ENCODE measurements at places on chromosomes 12 and 14.

GRCh38 chr12:23493672-23494071, 455.8 kb downstream of the SOX5 start:
- no peak for DNase-seq

- DNase-seq: no peak
Measured at GRCh38 chr12:25558586-25558985, 5.5 kb upstream of the LMNTD1 start.

DNA sequence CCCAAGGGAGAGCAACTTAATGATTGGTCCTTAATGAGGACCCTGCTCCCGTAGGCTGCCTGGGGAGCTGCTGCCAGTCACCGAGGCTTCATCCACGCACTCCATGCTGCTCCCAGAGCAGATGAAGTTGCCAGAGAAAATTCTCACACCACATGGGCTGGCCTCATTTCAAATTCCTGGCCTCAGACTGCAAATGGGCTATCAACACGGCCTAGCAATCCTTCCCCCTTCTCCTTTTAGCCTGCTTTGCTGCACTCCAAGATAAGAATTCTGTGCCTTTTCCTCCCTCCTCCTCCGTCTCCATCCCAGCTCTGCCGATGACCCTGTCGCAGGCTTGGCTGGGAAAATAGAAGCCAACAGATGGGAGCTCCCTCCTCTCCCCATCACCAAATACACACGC, 10.8 kb upstream of the DGLUCY start:
- no peak for DNase-seq

GRCh38 chr12:113334786-113335539, at the start of gene SLC8B1:
Gene SLC8B1, minus strand, starts transcription at chr12:113335109. Its CDS starts 2,231 bp downstream, at chr12:113332878.
- peak; percentile 92 for DNase-seq

DNA sequence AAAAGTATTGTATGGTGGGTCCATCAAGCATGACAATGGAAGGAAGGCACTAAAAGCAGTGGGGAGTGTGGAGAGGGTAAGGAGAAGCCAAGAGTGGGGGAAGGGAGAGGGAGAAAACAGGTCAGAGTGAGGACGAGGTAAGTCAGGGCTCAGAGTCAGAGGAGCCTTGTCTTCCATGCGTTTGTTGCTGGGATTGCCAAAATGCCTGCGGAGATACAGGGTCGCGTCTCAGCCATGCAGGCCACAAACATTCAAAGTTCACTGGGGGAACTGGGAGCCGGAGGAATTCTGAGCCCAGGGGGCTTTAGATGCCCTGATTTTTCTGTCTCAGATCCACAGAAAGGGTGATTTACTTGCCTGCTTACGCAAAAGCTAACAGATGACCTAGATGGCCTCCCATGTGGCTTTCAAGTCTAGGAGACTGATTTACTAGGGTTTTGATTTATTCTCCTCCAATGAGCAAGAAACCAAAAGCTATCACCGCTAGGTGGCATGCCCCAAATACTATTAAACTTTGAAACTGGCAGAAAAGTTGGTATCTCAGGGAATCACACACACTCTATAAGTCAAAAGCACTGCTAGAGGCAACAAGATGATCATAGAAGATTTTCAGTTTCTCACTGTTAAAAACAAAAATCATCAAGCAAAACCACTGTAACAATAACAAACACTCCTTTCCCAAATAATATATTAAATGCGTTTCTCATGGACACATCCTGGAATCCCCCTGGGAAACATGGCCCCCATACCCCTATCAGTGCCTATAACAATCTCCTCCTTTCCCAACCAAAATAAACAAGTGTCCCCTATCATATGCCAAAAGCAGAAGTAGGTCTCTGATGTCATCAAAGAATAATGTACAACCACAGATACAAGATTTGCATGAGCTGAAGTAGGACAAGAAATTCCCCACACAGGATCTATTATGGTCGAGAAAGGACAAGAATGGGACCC, 26.6 kb upstream of the MDM1 start:
- DNase-seq: peak; percentile 71

GRCh38 chr12:115640929-115641328, 636.6 kb downstream of the MED13L start:
- DNase-seq: no peak

- DNase-seq: no peak
Measured at GRCh38 chr12:61993734-61994345, 266.4 kb upstream of the USP15 start.

DNA sequence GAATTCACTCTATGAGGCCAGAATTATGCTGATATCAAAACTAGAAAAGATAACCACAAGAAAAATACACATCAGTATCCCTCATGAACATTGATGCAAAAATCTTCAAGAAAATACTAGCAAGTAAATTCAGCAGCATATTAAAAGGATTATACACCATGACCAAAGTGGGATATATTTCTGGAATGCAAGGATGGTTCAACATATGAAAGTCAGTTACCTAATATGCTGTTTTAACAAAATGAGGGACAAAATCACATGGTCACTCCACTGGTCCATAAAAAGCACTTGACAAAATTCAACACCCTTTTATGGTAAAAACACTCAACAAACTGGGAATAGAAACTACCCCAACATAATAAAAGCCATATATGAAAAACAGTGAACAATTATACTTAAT, 40.3 kb downstream of the TECPR2 start:
- DNase-seq: no peak

DNA sequence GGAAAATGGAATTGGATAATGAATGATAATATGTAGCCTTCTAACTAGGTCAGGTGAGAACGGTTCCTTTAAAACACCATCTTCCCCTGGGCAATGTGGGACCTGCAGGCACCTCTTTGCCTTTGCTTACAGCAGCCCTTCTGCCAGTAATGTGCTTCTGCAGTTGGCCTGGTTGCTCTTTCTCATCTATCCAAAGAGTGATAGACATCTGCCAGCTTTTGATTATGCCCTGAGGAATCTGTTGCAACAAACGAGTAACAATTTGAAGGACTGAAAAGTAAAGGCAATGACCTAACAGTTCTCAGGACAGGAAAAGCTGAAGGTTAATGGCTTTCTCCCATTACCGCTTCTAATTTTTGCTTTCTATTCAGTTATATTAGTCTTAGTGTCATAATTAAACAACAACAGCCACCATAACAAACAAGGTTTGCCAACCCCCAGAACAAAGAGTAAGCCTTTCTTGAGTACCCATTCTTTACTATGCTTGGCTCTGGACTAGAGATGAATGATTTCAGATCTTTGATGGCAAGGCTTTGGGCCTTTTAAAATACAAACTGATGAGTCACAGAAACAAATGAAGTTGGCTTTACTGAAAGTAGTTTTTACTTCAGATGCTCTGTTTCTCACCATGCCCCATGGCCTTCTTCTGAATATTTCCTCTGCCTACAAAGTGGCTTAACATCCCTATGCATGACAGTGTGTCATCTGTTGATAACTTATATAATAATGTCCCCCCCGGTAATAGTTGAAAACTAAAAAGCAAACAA, 76.1 kb upstream of the KRR1 start:
- no peak for DNase-seq

- DNase-seq: no peak
Measured at GRCh38 chr12:45863332-45863731, 127.0 kb downstream of the SCAF11 start.

DNA sequence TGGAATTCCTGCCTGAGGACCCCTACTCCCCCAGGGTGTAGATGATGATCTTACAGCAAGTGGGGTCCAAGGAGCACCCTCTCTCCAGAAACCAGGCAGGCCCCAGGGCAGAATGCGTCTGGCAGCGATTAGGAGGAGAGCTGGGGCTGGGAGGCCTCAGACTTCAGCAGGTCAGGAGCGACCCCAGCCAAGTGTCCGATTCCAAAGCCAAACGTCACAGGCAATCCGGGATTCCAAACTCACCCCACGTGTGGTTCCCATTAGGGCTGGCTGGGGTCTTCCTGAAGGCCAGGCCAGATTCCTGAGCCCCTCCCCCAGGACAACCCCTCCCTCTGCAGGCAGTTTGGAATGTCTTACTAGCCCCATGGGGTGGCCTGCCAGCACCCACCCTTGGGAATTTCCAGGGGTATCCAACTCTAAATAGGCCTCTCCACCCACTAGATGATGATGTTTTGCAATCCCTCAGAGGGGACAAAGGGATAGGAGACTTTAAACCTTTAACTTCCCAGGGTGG, 17.3 kb upstream of the FIGNL2 start:
- DNase-seq: no peak

DNA sequence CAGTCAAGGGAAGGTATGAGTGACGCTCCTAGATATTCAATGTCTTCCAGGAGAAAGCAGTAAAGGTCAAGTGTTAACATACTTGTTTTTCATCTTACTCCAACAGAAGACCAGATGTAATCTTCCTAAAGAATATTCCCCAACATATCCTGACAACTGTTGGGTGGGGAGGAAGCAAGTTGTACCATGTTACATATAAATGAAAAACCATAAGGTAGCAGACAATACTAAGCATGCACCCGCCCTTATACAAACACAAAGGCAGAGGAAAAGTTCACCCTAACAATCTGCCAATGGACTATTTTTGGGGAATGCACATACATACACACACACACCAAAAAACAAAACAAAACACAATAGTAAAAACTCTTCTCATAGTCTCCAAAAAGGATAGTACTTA, 90.2 kb upstream of the FERMT2 start:
- no peak for DNase-seq

GRCh38 chr12:93125126-93125525, 196.0 kb upstream of the EEA1 start:
- no peak for DNase-seq

- DNase-seq: no peak
Measured at GRCh38 chr12:117226505-117226904, 36.2 kb upstream of the FBXO21 start.

DNA sequence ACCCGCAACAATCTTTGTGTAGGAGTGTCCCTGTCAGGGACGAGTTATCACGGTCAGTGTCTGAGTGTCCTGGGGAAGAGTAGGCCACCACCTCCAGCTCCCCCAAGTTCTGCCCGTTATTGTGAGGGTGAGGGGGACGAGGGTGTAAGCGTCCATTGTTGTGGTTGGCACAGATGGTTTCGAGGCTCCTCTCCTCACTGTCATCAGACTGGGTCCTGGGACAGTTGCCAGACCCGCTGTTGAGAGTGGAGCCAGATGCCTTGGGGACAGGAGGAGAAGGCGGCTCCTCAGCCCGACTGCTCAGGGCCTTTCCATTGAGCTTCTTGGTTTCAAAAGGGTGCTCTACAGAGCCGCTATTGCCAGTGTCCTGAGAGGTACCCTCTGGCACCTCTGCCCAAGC, 74.9 kb upstream of the ACTN1 start:
- DNase-seq: no peak

DNA sequence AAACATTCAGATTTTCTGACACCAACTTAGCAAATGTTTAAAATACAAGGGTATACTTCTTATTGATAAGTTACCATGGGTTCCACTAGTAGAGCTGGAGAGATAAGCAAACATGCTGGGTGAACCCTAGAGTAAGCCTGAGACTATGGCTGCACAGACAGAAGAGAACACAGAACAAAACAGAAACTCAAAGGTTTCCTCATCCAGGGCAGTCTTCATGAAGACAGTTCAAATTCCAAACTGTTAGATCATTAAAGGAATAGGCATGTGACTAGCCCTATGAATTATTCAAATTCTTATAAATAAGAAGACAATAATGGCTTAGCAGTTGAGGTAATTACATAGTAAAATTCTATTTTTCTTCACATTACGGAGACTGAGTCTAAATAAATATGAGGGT, 28.1 kb downstream of the BTBD7 start:
- DNase-seq: no peak

- no peak for DNase-seq
Measured at GRCh38 chr14:87430810-87431209, 562.2 kb downstream of the GALC start.

DNA sequence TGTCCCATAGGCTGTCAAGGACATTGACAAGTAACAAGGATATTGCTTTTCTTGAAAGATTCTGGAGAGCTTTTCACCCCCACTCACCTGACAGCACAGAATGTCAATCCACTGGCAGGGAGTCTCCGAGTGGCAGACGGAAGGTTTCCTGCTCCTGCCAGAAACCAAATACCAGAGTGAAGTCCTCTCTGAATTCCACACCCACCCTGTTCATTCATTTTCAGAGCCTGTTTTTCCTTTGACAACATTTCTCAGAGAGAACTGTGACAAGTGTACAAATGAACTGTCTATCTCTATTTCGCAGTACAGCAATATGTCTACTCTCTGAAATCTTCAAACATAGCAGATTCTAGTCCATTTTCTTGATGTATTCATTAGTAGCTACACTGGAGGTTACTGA, 26.2 kb upstream of the BICD1 start:
- DNase-seq: no peak

DNA sequence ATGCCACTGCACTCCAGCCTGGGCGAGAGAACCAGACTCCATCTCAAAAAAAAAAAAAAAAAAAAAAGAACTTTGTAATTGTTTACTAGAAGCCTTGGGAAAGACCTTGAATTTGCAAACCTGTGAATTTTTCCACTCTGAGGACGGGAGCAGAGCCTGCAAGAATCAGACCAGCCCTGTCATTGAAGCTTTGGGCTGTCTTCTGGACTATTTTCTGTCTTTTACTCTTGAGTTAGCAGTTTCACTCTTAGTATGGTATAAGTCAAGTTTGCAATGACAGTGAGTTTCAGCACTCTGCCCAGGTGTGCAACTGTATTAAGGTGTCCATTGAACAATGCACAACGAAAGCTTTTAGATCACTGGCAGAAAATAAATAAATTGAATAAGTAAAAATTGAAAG, 81.4 kb upstream of the KRAS start:
- no peak for DNase-seq

All from transverse colon (tissue), 4 donors.